ENCODE measurements at places on chromosomes 11 and 22.

DNA sequence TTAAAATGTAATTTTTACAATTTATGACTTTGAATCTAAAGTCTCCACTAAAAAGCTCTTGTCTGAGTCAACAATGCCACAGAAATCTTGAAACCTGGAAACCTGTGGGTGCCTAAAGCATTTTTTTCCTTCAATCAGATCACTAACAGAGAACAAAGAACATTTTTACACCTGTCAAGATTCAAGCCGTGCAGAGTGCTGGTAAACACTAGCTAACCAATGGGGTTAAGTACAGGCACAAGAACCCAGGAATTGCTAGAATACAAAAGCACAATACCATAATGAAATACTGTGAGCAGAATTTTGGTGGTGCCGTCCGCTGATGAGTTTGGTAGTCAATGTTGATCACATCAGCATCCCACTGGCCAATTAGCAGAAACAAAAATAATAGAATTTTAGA, 380.3 kb upstream of the PITPNB start:
- DNase-seq: no peak

GRCh38 chr11:122807731-122808477, 30.4 kb upstream of the CRTAM start:
- DNase-seq: no peak

DNA sequence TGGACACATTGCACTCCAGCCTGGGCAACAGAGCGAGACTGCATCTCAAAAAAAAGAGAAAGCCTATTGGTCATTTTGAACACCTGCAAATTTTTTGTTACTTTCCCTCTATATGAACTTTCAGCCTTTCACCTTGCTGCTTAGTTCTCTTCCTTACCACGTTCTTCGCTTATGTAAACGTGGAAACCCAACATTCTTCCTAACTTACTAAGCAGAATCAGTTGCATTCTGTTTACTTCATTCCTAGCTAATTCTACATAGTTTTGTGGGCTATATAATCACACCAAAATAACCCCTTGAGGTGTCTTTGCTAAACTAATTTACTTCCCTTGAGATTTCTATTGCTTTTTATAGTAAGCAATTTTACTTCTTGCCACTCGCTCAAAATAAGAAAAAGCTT, 23.2 kb downstream of the MS4A4A start:
- DNase-seq: no peak

- DNase-seq: no peak
These were observed 8.9 kb downstream of the IMMP1L start for GRCh38 chr11:31500560-31500959.

DNA sequence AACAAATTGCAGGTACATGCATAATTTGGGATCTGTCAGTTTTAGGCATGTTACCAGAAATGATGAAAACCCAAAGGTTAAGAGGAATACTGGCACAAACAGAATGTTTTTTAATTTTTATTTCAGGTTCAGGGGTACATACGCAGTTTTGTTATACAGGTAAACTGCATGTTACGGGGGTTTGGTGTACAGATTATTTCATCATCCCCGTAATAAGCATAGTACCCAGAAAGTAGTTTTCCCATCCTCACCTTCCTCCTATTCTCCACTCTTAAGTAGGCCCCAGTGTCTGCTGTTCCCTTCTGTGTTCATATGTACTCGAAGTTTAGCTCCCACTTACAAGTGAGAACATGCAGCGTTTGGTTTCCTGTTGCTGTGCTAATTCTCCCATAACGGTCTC, 33.0 kb downstream of the PI4KA start:
- no peak for DNase-seq

- no peak for DNase-seq
These were observed 9.2 kb upstream of the TSKU start for GRCh38 chr11:76773921-76774361.

DNA sequence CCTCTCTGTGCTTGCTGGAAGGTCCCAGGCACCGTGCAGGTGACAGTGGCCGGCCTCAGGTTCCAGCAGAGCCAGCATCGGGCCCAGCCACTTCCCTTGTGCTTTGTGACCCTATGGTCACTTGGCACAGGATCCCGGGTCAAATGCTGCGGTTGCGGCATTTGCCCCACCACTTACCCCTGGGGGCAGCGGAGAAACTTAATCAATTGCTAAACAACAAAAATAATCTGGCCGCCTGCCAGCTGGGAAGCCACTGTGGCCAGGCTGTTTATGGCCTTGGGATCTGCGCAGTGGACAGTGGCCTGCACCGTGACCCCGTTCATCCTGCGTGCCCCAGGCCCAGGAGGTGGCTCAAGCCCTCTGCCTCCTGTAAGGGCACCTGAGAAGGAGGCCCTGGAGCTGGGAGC, 65.0 kb downstream of the LRP5 start:
- DNase-seq: no peak

- no peak for DNase-seq
These were observed 180.7 kb downstream of the MPPED1 start for GRCh38 chr22:43592476-43592875.

DNA sequence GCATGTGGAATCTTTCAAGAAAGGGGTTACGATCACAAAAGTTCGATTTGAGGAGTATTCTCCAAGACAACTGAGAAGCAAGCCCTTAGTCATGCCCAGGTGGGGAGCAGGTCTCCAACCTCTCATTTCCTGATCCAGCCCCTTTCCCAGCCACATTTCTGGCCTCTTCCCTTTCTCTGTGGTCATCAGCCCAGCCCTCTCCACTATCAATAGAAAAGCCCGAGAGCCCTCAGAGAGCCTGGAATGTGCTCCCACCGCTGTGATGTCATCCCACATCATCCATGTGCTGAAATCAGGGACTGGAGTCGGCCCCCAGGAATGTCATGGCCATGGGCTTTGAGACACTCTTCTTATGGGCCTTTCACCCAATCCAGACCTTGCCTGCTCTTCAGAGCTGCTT, 62.6 kb downstream of the KCNJ1 start:
- no peak for DNase-seq

DNA sequence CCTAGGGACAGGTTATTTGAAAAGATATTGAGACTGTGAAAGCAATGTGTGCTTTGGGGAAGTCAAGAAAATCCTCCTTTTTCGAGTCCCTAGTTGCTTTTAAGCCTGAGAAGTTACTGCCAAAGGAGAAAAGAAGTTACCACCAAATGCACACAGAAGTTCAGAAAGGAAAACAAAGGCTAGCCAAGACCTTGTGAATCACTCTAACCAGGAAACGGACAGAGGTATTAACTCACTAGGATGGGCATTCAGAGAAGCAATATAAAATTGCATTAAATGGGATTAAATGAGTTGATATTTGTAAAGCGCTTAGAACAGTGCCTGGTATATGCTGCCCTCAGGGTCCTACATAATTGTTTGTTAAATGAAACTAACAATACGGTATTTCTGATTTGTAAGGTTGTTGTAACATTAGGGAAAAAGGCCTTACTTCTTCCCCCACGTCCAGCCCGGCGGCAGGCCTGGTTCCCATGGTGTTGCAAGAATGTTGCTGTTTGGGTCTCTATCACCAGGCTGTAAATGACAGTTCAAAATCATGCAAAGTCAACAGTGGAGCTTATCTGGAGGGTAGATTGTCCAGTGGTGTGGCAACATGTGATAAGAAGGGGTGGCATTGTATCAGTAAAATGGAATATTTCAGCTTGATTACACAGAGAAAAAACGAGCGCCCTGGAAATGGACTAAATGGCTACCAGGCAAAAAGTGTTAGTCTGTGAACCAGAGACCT, 7.1 kb downstream of the TMA7B start:
- no peak for DNase-seq

DNA sequence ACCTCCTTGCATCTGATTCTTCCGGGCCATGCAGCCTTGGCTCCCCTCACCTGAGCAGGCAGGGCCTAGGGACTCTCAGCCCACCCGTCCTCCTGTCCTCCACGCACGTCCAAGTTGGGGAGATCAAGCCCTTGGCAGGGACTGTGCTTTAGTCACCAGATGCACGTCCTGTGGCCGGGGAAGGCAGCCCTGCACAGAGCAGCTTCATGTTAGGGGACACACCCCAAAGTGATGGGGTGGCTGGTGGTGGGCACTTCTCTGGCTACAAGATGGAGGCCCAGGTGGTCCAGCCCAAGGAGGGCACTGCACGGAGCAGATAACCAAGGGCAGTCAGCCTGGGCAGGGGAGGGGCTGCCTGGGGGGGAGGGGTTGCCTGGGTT, 1.2 kb downstream of the MUC5B start:
- no peak for DNase-seq

- DNase-seq: no peak
These were observed 45.3 kb downstream of the ISX start for GRCh38 chr22:35111244-35111643.

GRCh38 chr11:104324276-104324675, 160.3 kb upstream of the PDGFD start:
- no peak for DNase-seq

DNA sequence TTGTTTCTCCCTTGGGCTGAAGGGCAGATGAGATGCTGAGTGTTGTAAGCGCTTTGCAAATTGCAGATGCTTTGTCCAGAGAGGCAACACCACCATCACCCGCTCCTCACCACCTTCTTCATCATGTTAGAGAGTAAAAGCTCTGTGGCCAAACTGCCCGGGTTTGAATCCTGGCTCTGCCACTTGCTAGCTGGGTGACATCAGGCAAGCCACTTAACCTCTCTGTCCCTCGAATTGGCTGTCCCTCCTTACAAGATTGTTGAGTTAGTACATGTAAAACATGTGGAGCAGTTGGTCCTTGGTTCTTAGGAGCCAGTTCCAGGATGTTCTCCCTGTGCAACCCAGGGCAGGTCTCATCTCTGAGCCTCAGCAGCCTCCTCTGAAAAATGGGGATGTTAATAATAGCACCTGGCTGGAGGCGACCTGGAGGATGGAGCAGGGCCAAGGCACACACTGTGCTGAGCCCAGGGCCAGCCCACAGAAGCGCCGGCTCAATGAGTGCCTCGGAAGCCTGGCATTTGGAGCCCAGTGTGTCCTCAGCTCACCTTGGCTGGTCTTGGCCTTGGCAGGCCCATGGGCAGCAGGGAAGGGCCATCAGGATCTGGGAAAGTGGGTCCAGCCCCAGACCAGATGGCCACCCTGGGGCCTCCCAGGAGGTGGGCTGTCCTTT, 10.5 kb downstream of the C11orf86 start:
- DNase-seq: no peak

DNA sequence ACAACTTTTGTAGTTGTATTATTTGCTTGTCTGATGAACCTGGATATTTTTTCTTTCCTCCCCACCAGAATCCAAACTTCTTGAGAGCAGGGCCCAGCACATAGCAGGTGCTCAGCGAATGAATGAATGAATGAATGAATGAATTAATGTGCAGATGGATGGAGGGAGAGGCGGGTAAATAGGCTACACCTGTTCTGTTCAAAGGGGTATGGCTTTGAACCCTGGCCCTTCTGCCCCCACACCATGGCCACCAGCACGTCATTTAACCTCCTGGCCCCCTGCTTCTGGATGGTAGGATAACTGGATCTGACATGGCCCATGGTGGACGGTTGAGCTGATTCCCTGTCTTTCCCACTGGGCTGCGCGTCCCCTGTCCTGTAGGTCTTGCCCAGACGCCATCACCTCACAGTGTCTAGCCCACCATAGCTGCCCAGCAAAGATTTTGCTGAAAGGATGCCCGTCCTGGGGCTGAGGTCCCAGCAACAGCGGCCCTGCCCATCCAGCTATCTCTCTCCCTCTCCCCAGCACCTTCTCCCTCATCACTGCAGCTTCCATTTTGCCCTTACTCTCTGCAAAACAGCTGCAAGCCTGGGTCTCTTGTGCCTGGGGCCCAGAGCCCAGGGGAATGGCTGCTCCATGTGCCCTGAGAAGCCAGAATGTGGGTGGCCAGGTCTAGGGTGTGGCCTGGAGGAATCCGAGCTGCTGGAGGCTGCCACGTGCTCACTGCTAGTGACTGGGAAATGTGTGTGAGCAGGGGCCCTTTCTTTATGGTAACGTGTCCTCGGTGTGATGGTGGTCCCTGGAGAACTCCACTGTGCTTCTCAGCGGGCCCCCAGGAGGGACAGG, 49.3 kb upstream of the LINC01488 start:
- DNase-seq: no peak

- DNase-seq: no peak
These were observed 70.9 kb downstream of the PHF21B start for GRCh38 chr22:44938886-44939285.

DNA sequence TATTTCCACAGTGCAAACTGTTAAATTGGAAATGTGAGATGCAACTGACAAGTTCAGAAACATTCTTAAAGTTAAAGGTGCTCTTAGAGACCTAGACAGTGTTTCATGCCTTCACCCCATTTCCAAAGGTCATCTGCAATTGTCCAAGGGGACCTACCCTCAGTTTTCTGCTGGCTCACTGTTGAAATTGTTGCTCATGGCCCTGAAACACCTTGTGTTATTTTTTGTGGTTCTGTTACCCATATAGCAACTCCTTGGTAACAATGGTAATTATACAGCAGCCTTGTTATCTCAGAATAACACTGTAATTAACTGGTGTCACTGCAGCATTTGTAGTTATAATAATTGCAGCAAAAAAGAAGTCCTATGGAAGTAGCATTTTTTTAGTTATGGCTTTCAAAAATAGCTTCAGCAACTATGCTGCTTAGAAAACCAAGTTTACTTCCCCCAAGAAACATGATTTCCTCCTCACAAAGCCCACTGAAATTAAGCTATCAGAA, 49.2 kb upstream of the CCDC34 start:
- no peak for DNase-seq

DNA sequence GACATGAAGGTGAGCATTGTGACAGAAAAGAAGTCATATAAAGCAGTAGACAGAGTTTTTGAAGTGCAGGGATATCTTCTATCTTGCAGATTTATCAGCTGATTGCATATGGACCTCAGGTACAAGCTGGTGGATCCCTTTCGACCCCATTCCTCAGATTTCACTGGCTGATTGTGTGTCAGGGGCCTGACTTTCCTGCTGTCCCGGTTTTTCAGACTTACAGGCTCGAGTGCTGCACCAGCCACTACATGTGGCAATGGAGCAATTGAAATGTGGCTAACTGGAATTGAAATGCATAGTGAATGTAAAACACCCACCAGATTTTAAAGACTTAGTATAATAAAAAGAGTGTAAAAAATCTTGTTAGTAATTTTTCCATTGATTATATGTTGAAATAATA, 50.3 kb downstream of the CLMP start:
- no peak for DNase-seq

DNA sequence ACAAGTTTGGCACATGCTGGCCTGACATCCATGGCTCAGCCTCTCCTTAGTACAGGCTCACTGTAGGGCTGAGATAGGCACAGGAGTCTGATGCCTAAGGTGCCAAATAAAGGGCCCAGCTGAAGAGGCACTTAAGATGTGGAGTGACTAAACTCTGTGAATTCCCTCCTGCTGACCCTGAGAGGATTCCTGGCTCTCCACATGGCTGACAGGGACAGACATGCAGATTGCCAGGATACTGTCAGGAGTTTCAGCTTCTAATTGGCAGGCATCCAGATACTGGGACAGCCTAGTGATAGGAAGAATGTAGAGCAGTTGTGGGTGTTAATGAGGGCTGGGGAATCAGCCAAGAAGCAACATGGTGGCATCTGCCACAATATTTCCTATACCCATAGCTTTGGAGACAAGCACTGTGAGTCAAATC, 558.7 kb downstream of the INSC start:
- no peak for DNase-seq

Measured in NK-92 treated with Interleukin-12 subunit alpha and Interleukin-12 subunit beta, amount 100 ng/mL, for 24 hours (cell line).